ENCODE measurements at places on chromosomes 16 and 17.

DNA sequence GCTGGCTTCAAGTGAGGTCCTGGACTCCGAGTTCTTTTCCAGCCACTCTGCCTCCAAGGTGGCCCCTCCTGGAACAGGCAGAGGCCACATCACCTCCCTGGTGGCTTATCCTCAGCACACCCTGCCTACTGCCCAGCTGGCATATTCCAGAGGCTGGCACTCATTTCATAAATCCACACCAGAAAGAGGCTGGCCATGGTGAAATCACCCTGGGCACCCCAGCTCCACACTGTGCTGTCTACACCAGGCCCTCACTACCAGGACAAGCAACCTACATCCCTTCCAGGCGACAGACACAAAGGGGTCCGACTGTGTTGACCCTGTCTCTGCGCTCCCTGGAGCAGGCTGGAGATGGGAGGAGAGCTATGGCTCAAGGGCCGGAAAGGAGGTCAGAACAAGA is 100.2 kb downstream of the C16orf78 start:
- no peak for DNase-seq

GRCh38 chr16:27253526-27253930 is 15.0 kb downstream of the NSMCE1 start:
- DNase-seq, result no peak

DNA sequence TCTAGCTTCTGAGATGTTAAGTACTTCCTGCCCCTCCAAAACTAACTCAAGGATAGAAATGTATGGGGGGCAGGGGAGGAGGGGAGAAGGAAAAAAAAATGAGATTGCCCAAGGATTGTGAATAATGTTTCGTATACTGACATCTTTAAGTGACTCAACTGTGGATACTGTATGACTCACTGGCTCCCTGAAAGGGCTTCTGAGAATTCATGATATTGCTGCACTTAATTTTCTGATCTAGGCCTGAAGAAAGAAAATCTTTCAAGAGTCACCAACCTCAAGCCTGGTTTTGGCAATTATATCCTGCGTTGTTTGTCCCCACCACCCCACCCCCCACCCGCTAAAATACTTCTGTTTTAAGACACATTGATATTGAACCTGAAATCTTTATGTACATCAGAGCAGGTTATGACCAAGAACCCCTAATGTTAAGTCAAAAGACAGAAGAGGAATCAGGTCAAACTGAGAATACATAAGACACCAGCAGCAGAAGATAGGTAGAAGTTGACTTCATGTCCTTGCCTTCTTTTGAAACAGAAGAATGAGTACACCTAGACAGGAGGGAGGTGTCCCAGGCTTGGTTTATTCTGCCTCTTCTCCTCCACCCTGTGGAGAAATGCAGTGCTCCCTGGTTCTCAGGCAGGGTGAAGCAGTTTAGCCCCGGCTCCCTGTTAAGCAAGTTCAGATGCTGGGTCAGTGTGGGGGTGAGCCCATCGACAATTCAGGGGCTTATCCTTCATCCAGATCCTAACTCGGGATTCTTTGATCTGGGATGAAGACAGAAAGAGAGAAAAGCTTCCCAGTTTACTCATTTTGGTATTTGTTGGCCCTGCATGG is 3.3 kb upstream of the FBXL20 start:
- no peak for DNase-seq

DNA sequence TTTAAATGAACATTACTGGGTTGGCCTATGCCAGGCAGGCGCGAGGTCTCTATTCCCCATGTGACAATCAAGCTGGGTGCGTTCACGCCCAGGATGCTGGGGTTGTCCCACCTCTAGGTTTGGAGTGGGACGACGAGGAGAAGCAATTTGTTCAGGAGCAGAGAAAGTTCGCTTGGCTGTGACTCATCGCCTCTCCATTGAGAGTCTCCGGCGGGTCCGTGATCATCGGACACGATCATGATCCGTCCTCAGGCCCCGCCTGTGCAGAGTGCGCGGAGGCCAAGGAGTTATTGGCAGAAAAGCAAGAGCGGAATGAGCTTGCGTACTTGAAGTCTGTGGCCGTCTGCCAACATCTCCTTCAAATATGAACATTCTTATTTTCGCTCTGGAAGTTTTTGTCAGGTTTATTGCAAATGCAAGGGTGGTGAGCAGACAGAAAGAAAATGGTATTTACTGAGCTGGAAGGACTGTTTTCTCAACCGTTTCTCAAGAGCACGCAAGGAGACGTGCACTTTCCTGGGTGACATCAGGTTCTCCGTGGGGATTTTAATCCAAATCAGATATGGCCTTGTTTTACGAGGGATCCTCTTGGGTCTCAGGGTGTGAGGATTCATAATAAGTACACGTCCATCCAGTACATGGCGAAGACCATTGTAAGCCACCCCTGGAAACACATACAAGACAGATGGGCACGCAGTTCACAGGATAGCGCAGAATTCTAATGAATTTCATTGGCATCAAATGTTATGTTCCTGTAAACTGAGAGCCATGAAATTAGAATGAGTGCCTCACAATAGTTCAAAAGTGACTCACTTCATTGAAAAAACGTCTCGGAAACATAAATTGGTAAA is 70.1 kb upstream of the CREBBP start:
- no peak for DNase-seq

- DNase-seq, result no peak
Measured at GRCh38 chr17:82914375-82914774, 74.6 kb upstream of the ZNF750 start.

DNA sequence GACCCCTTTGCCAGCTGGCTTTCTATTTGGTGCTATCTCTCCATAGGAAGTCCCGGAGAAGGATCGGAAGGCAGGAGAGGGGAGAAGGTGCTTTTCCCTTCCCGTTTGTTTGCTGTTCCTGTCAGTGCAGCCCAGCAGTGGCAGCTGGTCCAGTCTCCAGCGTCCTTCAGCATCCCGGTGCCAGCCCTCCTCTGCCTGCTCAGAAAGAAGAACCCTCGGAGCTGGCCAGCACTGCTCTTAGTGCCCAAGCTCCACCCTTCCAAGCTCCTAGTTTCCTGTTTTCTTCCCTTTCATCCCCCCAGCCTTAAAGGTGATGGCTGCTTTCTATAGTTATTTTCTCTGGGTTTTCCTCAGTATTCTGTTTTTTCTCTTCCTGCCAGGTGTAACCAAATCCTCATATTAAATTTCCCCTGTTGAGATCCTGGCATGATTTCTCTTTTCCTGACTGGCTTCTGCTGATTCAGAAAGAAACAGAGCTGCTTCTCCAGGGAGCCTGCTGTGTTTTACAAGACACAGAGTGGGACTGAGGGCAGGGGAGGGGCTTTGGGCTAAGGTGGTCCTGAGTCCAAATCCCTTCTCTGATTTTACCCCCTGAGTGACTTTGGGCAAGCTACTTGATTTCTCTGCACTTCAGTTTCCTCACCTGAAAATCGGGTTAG is 186.8 kb downstream of the COPRS start:
- DNase-seq, result no peak

- DNase-seq, result no peak
Measured at GRCh38 chr16:81758376-81758775, 20.7 kb upstream of the PLCG2 start.

GRCh38 chr17:73462823-73463222 is 151.0 kb upstream of the CDC42EP4 start:
- no peak for DNase-seq

DNA sequence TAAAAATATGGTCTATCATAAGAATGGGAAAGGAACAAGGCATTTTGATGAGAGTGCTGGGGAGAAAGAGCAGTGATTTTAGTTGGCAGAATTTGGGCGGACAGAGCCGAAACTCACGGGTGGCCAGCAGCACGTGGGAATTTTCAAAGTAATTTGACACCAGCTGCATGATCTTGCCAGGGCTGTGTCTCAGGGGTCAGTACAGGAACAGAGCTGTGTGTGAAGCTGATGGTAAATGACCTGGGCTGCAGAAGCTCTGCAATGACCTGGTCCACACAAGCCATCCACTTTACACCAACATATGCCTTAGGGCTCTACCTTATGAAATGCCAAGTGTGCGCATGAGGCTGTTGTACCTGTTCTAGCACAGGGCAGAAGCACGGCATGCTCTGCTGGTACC is 112.0 kb downstream of the ZFHX3 start:
- no peak for DNase-seq

DNA sequence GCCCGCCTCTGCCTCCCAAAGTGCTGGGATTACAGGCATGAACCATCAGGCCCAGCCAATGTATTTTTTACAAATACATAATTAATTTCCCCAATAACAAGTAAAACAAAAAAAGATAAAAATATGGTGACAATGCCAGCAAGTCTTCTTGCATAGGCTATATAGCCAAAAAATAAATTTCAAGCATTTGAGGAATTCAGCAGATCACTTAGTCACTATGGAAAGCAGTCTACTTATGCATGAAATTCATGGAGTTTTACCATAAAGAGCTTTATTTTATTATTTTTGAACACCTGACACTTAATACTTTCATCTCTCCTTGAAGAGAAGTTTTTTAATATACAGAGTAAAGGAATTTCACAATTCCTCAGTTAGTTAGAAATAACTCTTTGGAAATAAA is 56.4 kb downstream of the BRIP1 start:
- no peak for DNase-seq

GRCh38 chr16:15810411-15810810 is 46.4 kb downstream of the MYH11 start:
- no peak for DNase-seq

GRCh38 chr17:16981928-16982327 is 10.0 kb upstream of the TNFRSF13B start:
- DNase-seq, result no peak

DNA sequence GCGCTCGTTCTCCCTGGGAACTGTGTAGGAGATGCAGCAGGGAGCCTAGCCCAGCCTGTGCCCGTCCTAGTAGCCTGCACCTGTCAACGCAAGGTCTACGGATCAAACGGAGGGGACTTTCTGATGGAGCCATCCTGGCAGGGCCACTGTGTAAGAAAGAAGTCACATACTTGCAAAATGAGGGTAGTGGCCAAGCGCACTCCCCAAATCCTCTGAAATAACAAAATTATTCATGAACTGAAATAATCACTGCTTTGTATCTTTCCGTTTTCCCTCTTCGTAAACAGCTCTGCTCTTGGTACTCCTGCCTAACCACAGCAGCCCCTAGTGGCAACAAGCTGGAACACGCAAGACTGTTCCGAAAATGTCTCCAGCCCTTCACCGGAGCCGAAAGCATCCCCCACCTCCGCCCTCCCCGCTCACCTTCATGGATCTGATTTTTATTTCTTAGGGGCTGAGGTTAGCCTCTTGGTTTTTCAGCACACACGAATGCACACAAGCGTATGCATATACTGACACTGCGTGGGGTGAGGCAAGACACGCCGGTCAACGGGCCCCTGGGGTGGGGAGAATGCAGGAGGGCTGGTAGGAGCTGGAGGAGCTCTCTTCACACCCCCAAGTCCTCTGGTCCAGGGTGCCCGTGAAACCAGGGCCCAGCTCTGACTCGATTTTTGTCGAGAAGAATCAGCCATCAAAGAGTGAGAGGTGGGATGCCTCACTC is 100.8 kb downstream of the ABCC12 start:
- peak; percentile 60 for DNase-seq

DNA sequence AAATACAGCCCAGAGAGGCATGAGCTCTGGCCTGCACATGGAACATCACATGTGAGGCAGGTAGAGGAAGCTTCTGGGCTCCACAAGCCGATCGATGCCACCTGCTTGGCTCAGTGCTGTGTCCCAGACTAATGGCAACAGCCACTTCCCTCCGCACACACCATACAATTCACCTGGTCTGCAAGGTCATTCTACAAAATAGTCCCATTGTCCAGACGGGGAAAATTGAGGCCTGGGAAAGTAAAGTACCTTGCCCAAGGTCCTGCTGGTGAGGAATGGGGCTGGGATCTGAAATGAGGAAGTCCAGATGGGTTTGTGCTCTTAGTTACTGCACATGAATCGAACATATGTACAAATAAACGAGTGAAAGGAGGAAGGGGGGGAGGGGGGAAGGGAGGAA is 88.0 kb downstream of the LITAF start:
- no peak for DNase-seq

DNA sequence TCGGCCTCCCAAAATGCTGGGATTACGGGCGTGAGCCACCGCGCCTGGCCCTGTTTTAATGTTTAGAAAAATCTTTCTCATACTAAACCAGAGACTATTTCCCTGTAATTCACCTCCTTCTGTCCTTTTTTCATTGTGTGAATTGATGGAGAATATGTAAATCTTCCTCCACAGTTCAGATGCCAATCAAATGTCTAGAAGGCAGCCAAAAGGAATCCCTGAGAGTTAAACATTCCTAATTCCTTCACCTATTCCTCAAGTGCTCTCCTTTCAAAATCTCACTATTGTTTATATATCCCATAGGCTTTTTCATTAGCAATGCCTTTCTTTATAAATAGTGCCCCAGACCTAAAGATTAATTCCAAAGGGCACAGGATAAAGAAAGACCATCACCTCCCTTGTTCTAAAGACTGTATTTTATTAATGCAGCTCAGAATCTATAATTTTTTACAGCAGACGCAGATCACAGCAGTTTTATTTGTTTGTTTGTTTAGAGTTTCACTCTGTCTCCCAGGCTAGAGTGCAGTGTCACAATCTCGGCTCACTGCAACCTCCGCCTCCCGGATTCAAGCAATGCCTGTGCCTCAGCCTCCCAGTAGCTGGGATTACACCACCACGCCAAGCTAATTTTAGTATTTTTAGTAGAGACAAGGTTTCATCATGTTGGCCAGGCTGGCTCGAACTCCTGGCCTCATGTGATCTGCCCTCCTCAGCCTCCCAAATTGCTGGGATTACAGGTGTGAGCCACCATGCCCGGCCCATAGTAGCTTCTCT is 30.5 kb downstream of the COPZ2 start:
- no peak for DNase-seq

- no peak for DNase-seq
Measured at GRCh38 chr17:41870097-41870496, 4.9 kb upstream of the KLHL11 start.

- peak; percentile 66 for DNase-seq
Measured at GRCh38 chr17:4948166-4948930, at the start of gene PFN1. TSS of gene PFN1 (minus strand) at chr17:4948530. CDS start at chr17:4948394, 136 bp downstream.

DNA sequence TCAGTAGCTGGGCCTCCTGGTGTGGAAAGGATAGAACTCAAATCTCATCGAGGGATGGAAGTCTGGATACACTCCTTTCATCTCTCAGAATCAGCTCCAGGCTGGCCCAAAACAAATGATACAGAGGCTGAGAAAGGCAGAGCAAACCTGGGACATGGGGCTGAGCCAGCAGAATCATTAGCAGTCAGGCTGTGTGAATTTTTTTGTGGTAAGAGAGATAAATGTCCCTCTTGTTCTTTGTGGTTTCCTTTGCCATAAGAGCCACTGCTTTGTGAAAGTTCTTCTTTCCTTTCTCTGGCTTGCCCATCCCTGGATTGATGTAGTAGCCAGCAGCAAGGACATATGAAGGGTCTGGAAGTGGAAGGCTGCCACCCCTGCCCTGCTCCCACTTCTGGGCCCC is 146.2 kb downstream of the CDH13 start:
- no peak for DNase-seq

GRCh38 chr17:41844971-41845370 is 7.3 kb downstream of the KLHL10 start:
- no peak for DNase-seq

DNA sequence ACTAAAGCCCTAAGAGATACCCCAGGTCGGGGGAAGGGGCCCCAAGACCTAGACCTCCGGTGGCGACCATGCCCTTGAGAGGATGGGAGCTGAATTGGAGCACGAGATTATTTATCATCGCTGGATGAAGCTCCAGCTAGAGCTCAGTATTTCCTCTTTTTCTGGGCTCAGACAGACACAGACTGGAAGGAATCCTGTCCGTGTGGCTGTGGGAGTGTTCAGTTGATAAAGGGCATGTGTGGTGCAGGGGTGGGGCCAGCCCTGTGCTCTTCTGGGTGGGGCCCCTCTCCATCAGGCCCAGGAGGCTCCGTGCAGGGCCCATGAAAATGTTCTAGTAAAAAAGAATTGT is 6.3 kb upstream of the CBX4 start:
- DNase-seq, result no peak

GRCh38 chr16:23060458-23061320 is 88.6 kb downstream of the USP31 start:
- DNase-seq, result peak; percentile 62

- DNase-seq, result no peak
Measured at GRCh38 chr17:3846437-3847164, 555 bp upstream of the NCBP3 start.

Measured in neural crest cell (in vitro differentiated cells).